COR-L47 (cell line): ENCODE measurements at places on chromosomes 2 and 18.

DNA sequence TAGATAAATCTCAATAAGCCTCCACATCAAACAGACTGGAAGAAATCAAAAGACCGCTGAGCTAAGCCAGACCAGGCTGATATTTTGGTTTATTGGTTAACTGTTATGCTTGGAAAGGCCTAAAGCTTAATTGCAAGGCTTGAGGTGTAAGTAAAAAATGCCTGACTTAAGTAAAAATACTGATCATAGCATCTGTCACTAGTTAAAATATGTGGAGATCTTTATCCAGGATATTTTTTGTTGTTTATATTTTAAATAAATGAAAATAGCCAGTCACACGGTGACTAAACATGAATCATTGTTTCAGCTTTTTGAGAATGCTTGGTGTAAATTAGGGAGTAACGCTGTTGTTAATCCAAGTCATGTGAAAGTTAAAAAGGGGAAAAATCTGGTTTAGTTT is 127.9 kb downstream of the THADA start:
- DNase-seq: no peak

GRCh38 chr18:21123290-21123926 is 11.8 kb upstream of the ROCK1 start:
- DNase-seq: no peak

GRCh38 chr18:74266161-74266560 is 25.6 kb downstream of the CYB5A start:
- DNase-seq: no peak

DNA sequence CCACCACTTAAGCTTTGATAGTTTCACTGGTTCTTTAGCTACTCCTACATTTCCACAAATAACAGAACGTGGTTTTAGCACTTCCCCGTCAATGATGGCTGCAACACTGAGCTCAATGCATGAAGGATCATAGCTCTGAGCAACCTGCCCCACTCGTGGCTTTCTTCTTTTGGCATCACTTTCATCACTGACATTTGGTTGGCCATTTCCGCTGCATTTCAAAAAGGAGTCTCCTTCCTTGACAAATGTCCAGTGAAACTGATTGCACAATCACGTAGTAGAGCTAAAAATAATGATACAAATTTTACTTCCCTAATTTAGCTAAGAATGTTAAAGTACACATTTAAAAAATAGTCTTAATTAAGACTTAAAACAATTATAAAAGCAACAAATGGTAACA is 205.2 kb upstream of the HDAC4 start:
- DNase-seq: no peak

- DNase-seq: no peak
Observed at GRCh38 chr18:40347261-40347660, 1607.8 kb upstream of the PIK3C3 start.
